Central memory CD4-positive, alpha-beta T cell (primary cell): ENCODE measurements at places on chromosomes 5 and 9.

DNA sequence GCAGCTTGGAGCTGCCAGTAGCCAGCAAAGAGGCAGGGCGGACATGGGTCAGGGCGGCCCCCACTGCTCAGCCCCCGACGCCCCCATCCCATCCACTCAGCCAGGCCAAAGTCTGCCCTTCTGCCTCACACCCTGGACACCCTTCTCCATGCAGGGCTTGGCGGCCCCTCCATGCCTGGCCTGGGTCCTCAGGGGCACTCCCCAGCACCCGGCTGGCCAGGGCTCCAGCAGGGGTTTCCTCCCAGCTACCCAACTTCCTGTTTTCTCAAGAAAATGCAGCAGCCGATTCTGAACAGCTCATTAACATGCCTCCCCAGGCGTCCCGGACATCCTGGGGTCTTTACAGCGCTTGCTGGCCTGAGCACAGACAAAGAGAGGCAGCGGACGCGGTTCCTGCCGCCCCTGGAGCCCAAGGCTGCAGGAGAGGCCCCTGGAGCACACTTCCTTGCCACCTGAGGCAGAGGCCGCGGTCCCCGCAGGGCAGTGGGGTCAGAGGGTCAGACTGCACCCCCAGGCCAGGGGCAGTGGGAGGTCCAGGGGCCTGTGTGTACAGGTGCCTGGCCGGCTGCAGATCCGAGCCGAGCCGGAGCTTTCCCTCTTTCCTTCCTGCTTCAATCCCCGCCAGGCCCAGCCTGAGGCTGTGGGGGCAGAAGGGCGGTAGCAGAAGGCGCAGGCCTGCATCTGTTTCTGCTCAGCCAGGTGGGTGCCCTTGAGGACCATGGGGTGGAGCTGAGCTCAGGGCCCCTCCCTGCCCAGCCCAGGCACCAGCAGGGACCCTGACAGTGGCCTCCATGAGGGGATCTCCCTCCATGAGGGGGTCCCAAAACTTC is 18.7 kb upstream of the NRARP start:
- DNase-seq: no peak

GRCh38 chr5:138109463-138110265 is 25.8 kb downstream of the WNT8A start:
- no peak for DNase-seq

- no peak for DNase-seq
Observed at GRCh38 chr9:118538959-118539358, 830.3 kb downstream of the BRINP1 start.

- no peak for DNase-seq
Observed at GRCh38 chr9:71793386-71794105, 25.2 kb upstream of the CEMIP2 start.

- no peak for DNase-seq
Observed at GRCh38 chr5:31682025-31682424, 43.1 kb downstream of the PDZD2 start.

GRCh38 chr9:70395652-70396051 is 18.8 kb downstream of the KLF9 start:
- no peak for DNase-seq

DNA sequence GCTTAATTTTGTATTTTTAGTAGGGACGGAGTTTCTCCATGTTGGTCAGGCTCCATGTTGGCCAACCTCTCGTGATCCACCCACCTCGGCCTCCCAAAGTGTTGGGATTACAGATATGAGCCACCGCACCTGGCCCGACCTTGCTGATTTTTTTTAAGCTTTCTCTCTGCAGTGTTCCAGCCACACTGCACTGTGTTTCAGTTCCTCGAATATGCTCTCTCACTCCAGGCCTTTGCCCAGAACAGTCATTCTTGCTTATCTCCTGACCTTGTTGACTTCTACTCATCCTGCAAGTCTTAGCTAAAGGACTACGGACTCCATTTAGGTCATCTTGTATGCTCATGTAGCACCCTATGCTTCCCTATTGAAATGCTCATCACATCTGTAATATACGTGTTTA is 3.3 kb downstream of the SNAPC3 start:
- no peak for DNase-seq

DNA sequence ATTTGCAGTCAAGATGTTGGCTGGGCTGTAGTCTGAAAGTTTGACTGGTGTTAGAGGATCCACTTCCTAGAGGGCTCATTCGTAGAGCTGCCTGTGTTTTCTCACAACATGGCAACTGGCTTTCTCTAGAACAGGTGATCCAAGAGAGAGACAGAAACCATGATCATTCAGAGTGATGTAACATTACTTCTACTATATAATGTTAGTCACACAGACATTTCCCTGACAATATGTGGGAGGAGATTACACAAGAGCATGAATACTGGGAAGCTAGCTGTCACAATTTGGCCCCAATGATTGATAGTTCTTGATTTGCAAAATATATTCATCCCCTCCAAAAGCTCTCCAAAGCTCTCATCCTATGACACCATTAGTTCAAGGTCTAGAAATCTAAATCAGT is 10.9 kb upstream of the TMEM161B start:
- no peak for DNase-seq

GRCh38 chr9:20948703-20949102 is 82.7 kb downstream of the HACD4 start:
- DNase-seq: no peak

- DNase-seq: no peak
Observed at GRCh38 chr5:74314906-74315305, 325.6 kb downstream of the ENC1 start.

GRCh38 chr5:171388816-171389168 is 1.1 kb downstream of the NPM1 start:
- DNase-seq: no peak

DNA sequence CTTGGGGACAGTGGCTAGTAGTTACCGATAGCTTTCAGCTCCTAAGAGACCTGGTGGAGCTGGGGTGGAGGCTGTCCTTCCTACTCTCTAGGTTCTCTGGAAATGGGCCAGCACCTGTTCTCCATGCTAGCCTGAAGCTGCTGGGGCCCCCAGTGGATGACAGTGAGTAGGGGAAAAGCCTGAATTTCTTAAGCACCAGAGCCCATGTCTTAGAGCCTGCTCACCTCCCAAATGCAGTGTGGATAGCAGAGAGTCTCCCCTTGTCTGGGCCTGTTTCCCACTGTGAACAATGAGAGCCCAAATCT is 105.8 kb downstream of the DAB2IP start:
- DNase-seq: no peak

DNA sequence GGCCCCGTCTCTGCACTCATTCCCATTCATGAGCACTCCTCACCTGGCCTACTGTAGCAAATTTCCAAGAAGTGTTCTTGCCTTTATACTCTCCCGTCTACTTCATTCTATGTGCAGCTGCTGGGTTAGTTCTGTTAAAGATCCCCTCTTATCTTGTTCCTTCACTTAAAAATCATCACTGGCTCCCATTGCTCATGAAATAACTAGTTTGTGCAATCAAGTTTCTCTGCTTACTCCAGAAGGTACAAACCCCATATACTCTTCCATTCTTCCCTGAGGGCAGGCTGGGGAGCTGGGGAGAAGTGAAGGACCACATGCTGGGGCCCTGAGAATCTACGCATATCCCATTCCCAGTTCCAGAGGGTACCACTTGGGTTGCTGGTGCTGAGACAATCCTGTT is 84.4 kb upstream of the KLF9 start:
- no peak for DNase-seq

DNA sequence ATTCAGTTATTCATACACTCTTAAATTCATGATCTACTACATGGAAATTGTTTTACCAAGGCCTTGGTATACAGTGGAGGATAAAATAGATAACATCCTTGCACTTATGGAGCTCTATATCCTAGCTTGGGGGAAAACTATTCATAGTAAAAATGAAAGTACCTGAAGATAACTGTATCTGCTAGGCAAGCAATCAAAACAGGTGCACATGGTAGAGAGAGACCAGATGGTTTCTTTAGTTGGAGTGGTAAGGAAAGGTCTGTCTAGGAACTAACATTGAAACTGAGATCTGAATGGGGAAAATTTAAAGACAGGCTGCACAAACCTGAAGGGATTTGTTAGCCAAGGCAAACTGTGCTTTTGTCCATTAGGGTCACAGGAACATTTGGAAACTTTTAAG is 11.1 kb upstream of the SLCO4C1 start:
- DNase-seq: no peak

DNA sequence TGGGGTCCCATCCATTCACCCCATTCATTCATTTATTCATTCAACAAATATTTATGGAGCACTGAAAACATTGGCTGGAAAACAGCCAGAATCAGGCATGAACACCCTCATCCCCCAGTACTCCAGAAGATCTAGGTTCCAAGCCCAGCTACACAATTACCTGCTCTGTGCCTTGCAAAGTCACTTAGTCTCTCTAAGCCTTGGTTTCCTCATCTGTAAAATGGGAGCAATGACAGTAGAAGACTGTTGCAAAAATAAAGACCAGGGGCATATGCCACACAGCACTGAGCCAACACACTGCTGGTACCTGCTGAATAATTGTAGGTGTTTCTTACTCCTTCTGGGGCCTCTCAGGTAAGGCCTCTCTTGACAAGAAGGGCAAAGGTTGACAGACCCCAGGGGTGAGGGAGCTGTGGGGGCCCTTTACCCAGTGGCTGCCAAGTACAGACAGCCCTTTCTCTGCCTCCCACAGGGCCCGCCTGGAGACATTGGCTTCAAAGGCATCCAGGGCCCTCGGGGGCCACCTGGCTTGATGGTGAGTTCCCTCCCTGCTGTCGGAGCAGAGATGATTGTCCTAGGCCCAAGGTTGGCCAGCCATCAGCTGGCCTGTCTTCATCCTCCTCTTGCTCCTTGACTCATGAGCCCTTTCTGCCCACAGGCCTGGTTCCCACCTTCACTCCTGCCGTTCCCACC is 22.6 kb upstream of the ORM1 start:
- DNase-seq: no peak
